Activated T-helper 9 cell treated with anti-CD3 and anti-CD28 coated beads, Interleukin-2, amount 50 U/mL, for 16 hours (primary cell): ENCODE measurements at places on chromosomes 11 and 22.

DNA sequence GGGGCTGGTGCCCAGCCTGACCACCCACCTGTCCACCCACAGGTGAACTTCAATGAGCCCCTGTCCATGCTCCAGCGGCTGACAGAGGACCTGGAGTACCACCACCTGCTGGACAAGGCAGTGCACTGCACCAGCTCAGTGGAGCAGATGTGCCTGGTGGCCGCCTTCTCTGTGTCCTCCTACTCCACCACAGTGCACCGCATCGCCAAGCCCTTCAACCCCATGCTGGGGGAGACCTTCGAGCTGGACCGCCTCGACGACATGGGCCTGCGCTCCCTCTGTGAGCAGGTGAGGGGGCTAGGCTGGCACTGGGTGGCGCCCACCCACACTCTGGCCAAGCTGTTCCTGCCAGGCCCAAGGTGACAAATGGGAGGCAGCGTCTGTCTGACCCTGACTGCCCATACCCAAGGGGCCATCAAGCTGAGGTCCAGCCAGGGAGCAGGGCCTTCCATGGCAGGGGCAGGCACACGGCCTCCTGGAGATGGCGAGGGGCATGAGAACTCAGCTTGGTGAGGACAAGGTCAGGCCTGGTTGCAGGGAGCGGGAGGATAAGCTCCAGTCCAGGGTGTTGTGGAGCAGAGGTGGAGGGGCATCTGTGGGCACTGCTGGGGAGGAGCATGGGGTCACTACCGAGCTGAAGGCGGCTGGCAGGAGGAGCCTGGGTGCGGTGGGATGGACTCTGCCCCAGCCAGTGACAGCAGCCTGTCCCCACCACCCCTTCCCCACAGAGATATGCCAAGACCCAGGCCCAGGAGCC, 77.7 kb downstream of the MORC2 start:
- DNase-seq, result no peak

DNA sequence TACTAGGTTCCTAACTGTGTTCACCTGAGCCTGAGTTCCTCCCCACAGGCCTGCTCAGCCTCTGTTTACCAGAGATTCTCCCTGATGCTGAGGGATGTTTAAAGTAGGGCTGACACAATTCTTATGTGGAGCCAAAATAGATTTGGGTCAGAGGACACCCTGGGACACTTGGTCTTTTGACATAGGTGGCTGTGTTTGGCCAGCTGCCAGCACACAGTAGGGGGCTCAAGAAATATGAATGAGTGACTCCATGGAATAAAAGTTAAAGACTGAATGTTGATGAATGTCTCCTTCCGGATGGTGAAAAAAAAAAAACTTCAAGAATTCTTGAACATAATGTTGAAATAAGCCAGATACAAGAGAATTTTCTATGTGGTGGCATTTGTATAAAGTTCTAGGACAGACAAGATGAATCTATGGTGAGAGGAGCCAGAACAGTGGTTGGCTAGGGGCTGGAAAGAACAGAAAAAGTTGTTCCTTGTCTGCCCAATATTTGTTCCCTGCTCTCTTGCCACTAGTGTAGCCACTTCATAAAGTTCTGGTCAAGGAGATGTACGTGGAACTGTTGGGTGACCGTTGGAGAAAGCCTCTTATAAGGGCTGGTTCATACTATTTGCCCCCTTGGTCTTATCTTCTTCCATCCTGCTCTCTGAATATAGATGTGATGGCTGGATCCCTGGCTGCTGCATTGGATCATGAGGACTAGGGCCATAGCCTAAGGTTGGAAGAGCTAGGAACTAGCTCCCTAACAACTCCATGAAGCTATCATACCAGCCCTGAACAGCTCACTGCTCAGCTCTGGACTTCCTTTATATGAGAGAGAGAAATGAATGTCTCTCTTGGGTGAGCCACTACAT, 40.3 kb upstream of the SMTN start:
- DNase-seq, result no peak

- DNase-seq, result no peak
Observed at GRCh38 chr11:130882138-130882551, 34.1 kb downstream of the SNX19 start.

- no peak for DNase-seq
Observed at GRCh38 chr11:62269654-62270278, at the start of gene SCGB2A2. TSS of gene SCGB2A2 (plus strand) at chr11:62270158. CDS start at chr11:62270217, 59 bp downstream.

DNA sequence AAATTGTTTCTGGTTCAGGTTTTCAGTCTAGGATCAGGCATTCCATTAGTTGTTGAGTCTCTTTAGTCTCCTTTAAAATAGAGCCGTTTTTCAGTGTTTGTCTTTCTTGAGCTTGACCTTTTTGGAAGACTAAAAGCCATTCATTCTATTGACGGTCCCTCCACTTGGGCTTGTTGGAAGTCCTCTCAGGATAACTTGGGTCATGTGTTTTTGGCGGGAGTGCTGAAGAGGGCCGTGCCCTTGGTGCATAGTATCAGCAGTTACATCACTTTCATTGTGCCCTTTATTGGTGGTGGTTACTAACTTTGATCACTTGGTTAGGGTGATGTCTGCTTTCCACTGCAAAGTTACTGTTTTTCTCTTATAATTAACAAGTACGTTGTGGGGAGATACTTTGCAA, 20.8 kb downstream of the CECR2 start:
- DNase-seq, result no peak

GRCh38 chr11:270451-271318, 7.5 kb upstream of the NLRP6 start:
- no peak for DNase-seq

GRCh38 chr22:38083931-38084631, at the start of gene SLC16A8:
TSS of gene SLC16A8 (minus strand) at chr22:38084184. CDS start at chr22:38082873, 1,311 bp downstream.
- DNase-seq, result no peak

DNA sequence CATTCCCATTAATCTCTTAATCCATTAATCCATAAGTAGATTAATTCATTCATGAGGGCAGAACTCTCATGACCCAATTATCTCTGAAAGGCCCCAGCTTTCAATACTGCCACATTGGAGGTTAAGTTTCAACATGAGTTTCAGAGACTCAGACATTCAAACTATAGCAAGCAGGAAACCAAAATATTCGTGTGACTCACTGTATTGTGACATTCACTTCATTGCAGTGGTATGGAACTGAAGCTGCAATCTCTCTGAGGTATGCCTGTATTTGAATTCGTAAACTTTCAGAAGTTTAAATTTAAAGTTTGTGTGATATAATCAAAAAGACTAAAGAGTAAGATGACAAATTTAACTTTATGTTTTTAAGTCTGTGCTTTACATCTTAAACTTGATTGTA, 2.9 kb upstream of the OR52J3 start:
- DNase-seq, result no peak

DNA sequence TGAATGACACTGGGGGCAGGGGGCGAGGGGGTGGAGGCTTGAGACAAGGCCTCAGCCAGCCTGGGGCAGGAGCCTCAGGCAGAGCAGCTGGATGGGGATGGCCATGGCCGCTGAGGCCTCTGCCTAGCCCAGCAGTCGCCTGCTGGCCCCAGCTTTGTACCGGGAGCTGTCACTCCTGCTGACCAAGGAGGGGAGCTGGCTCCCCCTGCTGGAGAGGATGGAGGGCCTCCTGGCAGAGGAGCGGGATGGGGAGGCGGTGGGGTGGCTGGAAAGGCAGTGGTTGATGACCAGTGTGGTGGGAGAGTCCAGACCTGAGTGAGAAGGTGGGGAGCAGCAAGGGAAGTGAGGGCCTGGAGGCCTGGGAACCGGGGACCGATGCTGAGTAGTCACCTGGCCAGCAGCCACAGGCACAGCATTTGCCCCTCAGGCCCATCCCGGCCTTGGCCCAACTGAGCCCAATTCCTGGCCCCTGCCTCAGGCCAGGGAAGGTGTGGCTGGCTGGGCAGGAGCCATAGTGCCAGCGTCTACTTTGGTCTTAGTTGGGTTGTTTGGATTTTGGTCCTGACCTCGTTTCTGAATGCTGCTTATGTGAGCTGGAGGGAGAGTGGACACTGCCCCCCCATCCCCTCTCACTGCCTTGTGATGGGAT, 6.0 kb upstream of the SUSD2 start:
- peak; percentile 33 for DNase-seq

- DNase-seq, result no peak
Observed at GRCh38 chr11:86440843-86441242, 66.2 kb downstream of the CCDC81 start.

DNA sequence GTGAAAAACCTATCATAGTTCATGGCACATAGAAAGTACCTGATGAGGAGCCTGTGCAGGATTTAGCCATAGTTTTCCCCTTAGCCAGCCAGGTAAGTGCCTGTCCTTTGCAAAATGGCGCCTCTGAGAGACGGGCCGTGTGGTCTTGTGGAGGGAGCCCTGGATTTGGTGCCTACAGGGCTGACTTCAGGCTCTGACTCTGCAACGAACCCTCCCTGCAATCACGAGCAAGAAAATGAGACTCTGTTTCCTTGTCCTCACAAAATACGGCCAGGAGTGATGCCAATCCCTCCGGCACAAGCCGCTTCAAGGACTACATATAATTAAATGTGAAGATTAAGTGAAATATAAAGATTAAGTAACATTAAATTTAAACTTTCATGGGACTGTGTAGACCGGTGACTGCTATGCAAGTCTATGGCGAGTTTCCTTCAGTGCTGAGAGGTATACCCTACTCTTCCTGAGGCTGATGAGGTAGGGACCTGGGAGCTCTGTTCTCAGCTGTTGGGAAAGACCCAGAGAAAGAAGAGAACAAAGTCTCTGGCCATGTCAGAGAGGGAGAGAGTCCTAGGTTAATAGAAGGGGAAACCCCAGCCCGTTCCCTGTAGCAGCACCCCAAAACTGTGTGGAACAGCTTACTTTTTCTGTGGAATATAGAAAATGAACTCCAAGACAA, 6.1 kb upstream of the CXCR5 start:
- DNase-seq, result no peak

- DNase-seq, result no peak
Observed at GRCh38 chr11:15616130-15617105, 501.7 kb downstream of the INSC start.

GRCh38 chr22:17199003-17199731, 20.1 kb downstream of the ADA2 start:
- no peak for DNase-seq

GRCh38 chr11:8987446-8987845, 16.4 kb downstream of the NRIP3 start:
- no peak for DNase-seq

GRCh38 chr11:70066628-70067027, 11.5 kb upstream of the ANO1 start:
- DNase-seq, result no peak

- DNase-seq, result no peak
Observed at GRCh38 chr11:47545298-47545697, 7.6 kb downstream of the CELF1 start.

DNA sequence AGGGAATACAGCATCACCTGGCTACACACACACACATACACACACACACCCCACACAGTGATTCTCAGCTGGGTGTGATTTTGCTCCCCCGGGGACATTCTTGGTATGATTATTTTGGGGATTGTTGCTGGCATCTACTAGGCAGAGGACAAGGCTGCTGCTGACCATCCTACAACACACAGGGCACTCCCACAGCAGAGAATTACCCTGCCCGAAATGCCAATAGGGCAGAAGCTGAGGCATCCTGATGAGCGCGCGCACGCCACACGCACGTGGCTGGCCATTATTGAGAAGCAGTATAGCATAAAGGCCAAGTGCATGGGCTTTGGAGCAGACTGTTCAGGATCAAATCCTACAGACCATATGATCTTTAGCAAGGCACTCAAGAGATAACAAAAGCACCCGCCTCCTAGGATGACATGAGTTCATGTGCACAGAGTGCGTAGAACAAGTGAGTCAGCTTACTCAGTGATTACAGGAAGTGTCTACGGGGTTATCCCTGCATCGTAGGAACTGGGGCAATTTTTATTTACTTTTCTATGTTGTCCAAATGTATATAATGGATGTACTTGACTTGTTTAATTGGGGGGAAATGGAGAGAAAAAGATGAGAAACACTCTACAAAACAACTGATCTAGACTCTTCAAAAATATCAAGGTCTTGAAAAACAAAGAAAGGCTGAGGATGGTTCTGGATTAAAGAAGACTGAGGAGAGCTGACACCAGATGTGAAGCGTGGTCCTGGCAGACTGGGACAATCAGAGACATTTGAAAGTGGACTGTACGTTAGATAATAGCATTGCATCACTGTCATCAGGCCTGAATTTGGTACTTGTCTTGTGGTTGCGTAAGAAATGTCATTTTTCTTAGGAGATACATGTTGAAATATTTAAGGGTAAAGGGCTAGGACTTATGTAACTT, 7.2 kb upstream of the EHD1 start:
- no peak for DNase-seq

GRCh38 chr11:107203656-107204055, 185.4 kb upstream of the GUCY1A2 start:
- DNase-seq, result no peak

DNA sequence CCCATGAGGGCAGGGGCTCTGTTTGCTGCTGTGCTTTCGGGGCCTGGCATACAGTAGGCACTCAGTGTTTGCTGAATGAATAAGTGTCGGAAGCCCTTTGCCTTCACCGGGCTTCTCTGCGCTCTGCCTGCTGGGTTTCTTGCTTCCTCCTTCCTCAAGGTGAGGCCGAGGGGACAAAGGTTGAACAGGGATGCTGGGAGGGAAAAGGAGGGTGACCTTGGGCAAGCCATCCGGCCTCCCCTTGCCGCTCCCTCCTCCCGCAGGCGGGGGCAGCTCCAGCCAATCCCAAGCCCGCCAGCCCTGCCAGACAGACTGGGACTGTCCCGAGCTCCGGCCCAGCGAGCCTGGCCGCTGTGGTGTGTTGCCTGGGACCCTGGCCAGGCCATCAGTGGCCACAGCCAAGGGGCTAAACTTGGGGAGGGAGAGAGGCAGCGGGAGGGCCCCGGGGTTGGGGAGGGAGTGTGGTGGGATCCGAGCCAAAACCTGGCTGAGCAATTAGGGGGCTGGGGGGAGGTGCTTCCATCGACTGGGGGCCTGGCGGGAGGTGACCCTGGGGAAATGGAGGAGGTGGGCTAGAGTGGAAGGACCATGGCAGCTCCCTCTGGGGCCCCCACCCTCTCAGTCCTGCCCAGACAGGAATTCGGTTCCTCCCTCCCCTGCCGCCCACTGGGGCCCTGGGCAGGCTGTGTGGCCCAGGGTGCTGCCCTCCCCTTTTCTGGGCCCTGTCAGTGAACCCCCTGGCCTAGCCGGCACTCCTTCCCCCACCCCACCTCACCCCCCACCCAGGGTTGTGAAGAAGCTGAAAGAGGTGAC, 3.4 kb upstream of the RCOR2 start:
- DNase-seq, result no peak

DNA sequence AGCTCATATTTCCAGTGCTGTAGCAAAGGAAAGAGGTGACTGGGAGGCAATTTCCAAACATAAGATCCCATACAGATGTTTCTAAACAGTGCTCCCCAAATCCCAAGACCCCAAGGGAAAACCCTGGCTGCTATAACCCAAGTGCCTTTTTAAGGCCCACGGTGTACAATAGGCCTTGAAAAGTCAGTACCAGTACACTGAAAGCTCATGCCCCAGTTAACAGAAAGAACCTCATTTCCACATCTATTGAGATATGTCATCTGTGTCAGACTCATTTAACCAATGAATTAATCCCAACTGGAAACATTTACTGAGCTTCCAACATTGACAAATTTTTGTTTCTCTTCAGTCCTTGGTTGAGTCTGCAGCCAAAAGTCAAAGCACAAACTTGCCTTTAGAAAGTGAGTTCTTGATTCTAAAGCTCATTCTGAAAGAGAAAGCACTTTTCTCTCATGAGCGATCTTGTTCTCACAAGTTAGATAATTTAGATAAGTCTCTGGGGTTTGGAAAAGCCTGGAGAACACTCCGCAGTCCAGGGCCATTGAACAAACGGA, 239.8 kb upstream of the ARHGAP20 start:
- no peak for DNase-seq
